Nephron progenitor cell (in vitro differentiated cells): ENCODE measurements at places on chromosomes 12 and 14.

DNA sequence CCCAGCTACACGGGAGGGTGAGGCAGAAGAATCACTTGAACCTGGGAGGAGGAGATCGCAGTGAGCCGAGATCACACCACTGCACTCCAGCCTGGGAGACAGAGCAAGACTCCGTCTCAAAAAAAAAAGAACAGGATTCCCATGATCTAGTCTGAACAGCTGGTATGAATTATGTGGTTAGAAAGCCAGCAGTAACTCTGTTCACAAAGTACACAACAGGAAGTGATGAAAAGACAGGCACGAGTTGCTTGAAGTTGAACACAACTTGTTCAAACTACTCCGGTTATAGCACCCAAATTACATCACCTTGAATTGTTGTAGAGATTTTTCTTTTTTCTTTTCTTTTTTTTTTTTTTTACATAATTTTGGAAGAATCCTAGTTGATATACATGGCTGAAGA lies 238.8 kb upstream of the RGS6 start:
- DNase-seq, result no peak

DNA sequence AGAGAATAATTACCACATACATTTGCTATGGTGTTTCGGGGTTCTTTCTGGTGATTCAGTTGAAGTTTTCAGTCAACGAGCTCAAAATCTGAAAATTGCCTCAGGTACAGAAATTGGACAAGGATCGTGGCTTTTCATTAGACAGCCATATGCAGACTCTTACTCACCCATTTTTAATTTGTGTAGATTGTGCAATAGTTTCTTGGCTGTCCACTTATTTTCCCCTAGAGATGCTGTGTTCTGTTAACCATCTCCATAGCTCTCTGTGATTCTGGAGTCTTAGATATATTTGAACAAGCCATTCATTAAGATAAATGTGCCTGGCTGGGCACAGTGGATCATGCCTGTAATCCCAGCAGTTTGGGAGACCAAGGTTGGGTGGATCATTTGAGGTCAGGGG lies 497.1 kb upstream of the RPL10L start:
- DNase-seq, result no peak

- no peak for DNase-seq
Measured at GRCh38 chr14:42222924-42223471, 616.3 kb downstream of the LRFN5 start.

- no peak for DNase-seq
Measured at GRCh38 chr12:18502422-18502968, 235.3 kb downstream of the PLCZ1 start.

- no peak for DNase-seq
Measured at GRCh38 chr12:92400006-92400405, 254.4 kb upstream of the BTG1 start.

GRCh38 chr14:98623788-98624415 lies 648.1 kb downstream of the BCL11B start:
- DNase-seq, result no peak

- no peak for DNase-seq
Measured at GRCh38 chr12:12405882-12406281, 49.0 kb downstream of the BORCS5 start.

GRCh38 chr14:20934148-20934762 lies 21.0 kb upstream of the RNASE2 start:
- DNase-seq, result peak; percentile 71

DNA sequence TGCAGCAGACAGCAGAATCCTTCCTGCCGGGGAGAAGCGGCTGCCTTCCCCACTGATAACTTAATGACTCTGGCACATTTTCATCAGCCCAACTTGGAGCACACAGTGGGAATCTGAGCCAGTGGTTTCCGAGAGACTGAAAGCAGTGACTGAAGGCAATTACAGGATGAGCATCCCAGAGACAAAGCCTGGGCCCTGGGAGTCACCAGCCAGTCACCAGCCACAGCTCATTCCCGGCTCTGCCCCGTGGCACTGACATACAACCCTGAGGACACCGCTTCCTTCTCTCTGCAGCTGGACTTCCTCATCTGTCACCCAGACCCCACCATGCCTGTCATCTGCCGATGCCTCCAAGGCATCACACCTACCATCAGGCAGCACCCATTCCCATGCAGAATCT lies 192.3 kb downstream of the DPF3 start:
- DNase-seq, result no peak

GRCh38 chr12:6213969-6214368 lies 13.8 kb downstream of the CD9 start:
- DNase-seq, result no peak
